T-cell (primary cell): ENCODE measurements at places on chromosomes 13 and 19.

DNA sequence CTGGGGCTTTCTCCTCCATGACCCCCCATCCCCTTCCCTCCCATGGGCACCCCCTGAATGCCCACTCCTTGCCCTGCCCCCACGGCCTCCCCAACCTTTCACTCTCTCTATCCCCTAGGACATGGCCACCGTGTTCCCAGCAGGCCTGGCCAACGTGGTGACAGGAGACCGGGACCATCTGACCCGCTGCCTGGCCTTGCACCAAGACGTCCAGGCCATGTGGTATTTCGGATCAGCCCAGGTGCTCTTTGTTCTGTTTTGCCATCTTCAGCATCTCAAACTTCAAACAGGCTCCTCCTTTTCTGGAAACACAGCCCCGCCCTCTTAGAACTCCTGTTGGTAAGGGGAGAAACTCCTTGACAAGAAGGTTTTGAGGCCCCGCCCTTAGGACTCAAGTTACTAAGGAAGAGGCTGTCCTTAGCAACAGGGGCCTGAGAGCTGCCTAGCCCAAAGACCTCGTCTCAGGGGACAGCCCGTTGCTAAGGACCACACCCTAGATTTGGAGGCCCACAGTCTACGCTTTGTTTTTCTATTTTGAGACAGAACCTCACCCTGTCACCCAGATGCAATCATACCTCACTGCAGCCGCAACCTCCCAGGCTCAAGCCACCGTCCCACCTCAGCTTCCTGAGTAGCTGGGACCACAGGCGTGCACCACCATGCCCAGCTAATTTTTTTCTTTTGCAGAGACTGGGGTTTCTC lies 5.1 kb upstream of the FLT3LG start:
- H3K36me3 ChIP-seq: peaks cover 28% of the 10 kb centered on the region
- H3K4me1 ChIP-seq: peaks cover 41% of the 10 kb centered on the region

DNA sequence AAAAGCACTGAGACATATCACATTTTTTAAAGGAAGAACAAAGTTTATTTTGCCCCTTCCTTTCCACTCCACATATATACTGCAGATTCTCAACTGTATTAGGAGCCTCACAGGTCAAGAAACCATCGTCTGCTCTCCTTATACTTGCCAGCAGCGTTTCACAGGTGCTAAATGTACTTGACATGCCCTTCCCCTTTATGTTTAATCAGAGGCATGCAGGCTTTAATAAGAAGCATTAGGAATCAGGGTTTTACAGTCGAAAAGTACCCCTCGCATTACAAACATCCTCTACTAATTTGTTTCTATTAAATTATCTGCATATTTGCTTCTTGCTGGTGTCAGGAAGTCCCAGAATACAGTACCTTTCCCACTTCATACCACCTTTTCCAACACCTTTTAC lies 3.7 kb upstream of the RAP2A start:
- H3K4me3 ChIP-seq: no peak overlapping the region
- no peaks in the 10 kb centered on the region for H3K36me3 ChIP-seq
- H3K27ac ChIP-seq: no peak overlapping the region
- no peak for DNase-seq

- no peak for DNase-seq
- H3K36me3 ChIP-seq: peaks cover 16% of the 10 kb centered on the region
- no peaks in the 10 kb centered on the region for H3K27me3 ChIP-seq
- H3K27ac ChIP-seq: no peak overlapping the region
These were observed 10.8 kb downstream of the RPS16 start for GRCh38 chr19:39424934-39425333.

- no peak overlapping the region for H3K27ac ChIP-seq
- H3K36me3 ChIP-seq: no peaks in the 10 kb centered on the region
- DNase-seq: no peak
- peaks cover 6% of the 10 kb centered on the region for H3K4me1 ChIP-seq
These were observed 6.6 kb downstream of the TMEM272 start for GRCh38 chr13:51838240-51838846.

DNA sequence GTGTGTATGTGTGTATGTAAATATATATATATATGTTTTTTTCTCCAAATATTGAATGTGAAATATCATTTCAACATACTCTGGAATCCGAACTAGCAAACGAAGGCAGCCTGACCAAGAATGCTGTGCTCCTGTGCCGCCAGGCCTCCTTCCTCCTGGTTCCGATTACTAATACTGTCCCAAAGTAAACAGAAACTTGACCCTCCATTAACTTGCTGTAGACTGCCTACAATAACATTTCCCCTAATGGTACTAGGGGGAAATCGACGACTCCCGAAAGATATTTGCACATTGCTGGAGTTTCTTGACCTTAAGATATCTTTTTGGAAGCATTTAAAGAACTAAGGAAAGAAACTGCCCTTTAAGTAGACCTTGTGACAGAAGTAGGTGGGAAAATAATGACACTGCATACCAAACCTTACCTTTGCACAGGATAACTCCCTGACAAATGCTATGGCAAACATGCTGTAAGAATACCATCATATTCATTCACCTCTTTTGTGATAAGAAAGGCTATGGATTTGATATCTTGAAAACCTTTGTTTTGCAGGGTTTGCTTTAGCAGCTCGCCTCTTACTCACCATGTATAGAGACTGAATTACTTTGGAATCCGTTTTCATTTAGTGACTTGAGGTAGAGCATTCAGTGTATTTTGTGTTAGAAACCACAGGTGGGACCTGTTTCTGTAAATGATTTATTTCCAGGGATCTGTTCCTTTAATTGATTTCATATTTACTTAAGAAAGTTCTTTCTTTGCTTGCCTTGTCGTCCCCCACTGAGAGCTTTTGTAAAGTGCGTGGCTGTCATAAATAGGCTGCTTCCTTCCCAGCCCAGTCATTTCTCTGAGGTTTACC lies 80.1 kb downstream of the KLF5 start:
- H3K27ac ChIP-seq: no peak overlapping the region
- no peaks in the 10 kb centered on the region for H3K4me1 ChIP-seq
- no peaks in the 10 kb centered on the region for H3K36me3 ChIP-seq
- no peak for DNase-seq

DNA sequence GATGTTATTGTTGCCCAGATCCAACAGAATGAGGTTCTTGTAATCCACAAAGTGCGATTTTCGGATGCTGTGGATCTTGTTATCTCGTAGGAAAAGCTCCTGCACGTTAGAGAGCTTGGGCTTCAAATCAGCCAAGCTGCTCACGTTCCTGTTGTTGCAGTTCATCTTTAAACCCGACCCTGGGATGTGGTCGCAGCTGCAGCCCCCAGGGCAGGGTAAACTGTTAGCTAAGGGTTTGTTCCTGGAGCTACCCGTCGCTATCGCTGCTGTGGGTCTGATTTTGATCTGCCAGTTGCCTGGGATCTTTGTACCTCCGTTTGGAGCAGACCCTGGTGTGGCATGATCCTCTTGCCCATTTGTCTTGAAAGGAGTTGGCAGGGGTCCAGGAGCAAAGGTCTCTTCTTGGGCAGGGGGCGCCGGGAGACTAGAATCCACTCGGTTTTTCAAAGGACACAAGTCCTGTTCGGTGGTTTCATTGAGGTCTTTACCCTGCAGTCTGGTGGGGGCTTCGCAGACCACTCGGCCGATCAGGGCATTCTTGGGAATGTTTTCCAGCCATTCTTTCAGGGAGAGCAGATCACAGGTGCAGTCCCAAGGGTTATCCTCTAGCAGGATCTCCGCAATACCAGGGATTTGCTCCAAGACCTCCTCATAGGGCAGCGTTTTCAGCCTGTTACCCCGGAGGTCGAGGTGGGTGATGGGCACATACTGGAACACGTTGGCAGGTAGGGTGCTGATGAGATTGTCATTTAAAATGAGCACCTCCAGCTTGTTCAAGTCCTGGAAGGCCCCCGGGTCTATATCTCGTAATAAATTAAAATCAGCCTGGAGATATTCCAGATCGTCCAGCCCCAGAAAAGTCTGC lies 1.8 kb downstream of the SLITRK1 start:
- H3K27ac ChIP-seq: no peak overlapping the region
- H3K4me1 ChIP-seq: peaks cover 7% of the 10 kb centered on the region
- H3K36me3 ChIP-seq: no peaks in the 10 kb centered on the region
- H3K27me3 ChIP-seq: peaks cover 41% of the 10 kb centered on the region
- H3K4me3 ChIP-seq: no peak overlapping the region

GRCh38 chr13:111114362-111115060 lies 599 bp upstream of the ARHGEF7 start:
- no peak overlapping the region for H3K27ac ChIP-seq
- H3K36me3 ChIP-seq: no peaks in the 10 kb centered on the region
- DNase-seq: no peak
- peaks cover 31% of the 10 kb centered on the region for H3K27me3 ChIP-seq
- peaks cover 2% of the 10 kb centered on the region for H3K4me1 ChIP-seq
